ENCODE measurements at places on chromosomes 1 and 21. TPM values are rescaled to one million over a fixed set of nuclear protein-coding genes. Genes with fewer than 3 reads are reported as not detected.

GRCh38 chr1:248892590-248892989 is 13.4 kb upstream of the PGBD2 start:
- H3K27ac ChIP-seq, result no peak overlapping the region
- no peaks in the 10 kb centered on the region for H3K36me3 ChIP-seq
- peaks cover 1% of the 10 kb centered on the region for H3K4me1 ChIP-seq
- no peak overlapping the region for H3K4me3 ChIP-seq
- no peak for DNase-seq

GRCh38 chr1:161114556-161114955 is 3.3 kb downstream of the PFDN2 start:
- no peak overlapping the region for H3K4me3 ChIP-seq
- H3K4me1 ChIP-seq, result peaks cover 19% of the 10 kb centered on the region
- no peaks in the 10 kb centered on the region for H3K27me3 ChIP-seq
- no peak for DNase-seq

DNA sequence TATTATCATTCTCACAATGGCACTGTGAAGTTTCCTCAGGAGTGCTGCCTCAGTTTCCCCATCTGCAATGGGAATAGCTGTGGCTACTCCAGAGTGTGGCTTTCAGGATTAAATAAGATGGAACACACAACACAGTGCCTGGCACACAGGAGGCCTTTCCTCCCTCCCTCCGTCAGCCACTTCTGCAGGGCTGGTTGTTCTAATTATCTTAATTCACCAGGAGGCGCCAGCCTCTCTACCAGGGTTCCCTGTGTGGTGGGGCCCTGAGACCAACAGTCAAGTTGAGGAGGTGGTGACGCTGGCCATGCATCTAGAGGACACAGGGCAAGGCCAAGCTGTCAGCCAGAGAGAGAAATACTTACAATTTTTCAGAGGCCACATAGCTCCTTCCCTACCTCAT is 6.3 kb upstream of the FOXO6 start:
- H3K27me3 ChIP-seq, result no peaks in the 10 kb centered on the region
- H3K36me3 ChIP-seq, result no peaks in the 10 kb centered on the region
- no peaks in the 10 kb centered on the region for H3K4me1 ChIP-seq
- H3K4me3 ChIP-seq, result no peak overlapping the region
- H3K27ac ChIP-seq, result no peak overlapping the region
- no peak for DNase-seq

- no peak overlapping the region for H3K27ac ChIP-seq
- no peaks in the 10 kb centered on the region for H3K27me3 ChIP-seq
- no peak for DNase-seq
These were observed 379.9 kb downstream of the PTBP2 start for GRCh38 chr1:97101509-97101908.

Gene SMCP
- not detected for polyA plus RNA-seq

Gene KNCN
- not detected for polyA plus RNA-seq

DNA sequence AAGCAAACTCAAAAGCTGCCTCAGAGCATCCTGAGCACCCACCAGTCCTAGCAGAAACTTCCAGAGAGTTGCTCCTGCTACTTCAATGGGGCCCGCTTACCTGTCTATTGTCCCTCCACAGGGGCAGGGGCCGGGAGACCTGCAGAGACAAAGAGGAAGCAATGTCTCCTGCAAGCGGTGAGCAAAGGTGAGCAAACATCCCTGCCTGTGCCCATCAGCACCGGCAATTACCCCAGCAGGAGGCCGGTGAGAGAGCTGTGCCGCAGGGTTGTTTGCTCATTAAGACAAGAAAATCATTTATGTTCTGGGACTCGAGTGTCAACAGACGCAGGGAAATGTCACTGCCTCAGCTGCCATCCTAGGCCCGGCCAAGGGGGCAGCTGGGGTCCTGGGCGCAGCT is 53.8 kb upstream of the TARDBP start:
- H3K36me3 ChIP-seq, result no peaks in the 10 kb centered on the region
- H3K27me3 ChIP-seq, result no peaks in the 10 kb centered on the region
- no peak overlapping the region for H3K4me3 ChIP-seq
- DNase-seq, result no peak
- peaks cover 2% of the 10 kb centered on the region for H3K4me1 ChIP-seq

- DNase-seq, result no peak
- no peak overlapping the region for H3K4me3 ChIP-seq
- no peaks in the 10 kb centered on the region for H3K4me1 ChIP-seq
- H3K36me3 ChIP-seq, result no peaks in the 10 kb centered on the region
- H3K27me3 ChIP-seq, result no peaks in the 10 kb centered on the region
These were observed 17.2 kb upstream of the C2CD2 start for GRCh38 chr21:41970751-41971653.

DNA sequence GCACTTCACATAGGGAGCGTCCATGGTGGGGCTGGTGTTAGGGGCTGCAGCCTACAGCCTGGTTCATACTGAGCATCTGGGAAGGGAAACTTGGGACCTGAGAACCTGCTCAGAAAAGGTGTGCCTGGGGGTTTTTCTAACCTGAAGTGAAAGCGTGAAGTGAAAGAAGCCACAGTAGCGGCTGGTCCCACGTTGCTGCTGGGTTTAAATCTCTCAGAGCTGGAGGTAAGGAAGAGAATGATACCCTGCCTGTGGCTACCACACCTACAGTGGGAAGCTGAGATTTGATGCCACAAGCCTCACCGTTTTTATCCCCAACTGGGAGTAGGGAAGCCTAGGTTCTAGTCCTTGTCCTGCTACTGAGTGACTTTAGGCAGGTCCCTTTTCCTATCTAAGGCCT is 21.0 kb upstream of the FUCA1 start:
- no peaks in the 10 kb centered on the region for H3K36me3 ChIP-seq
- H3K27me3 ChIP-seq, result no peaks in the 10 kb centered on the region
- no peak overlapping the region for H3K27ac ChIP-seq

Gene ZNF593OS
- 0.54 TPM for polyA plus RNA-seq

DNA sequence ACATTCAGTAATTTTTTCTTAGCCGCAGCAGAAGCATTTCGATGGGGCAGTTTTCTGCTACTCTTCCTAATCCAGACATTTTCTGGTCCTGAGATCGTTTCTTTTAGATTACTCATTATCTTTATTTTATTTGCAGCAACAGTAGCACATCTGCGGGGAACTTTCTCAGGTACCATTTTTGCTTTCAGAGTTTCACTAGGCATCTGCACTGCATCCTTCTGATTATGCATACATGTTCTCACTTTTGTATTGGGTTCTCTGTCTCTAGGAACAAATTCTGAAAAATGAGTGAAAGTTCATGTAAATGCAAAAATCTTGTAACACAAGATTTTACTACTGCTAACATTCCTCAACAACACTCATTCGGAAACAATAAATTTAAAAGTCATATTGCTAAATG is 3.9 kb upstream of the PSMG1 start:
- no peaks in the 10 kb centered on the region for H3K36me3 ChIP-seq
- no peak overlapping the region for H3K4me3 ChIP-seq
- H3K27ac ChIP-seq, result no peak overlapping the region
- H3K4me1 ChIP-seq, result peaks cover under 1% of the 10 kb centered on the region
- no peak for DNase-seq
- no peaks in the 10 kb centered on the region for H3K27me3 ChIP-seq

- H3K4me1 ChIP-seq, result no peaks in the 10 kb centered on the region
- no peak overlapping the region for H3K4me3 ChIP-seq
- no peaks in the 10 kb centered on the region for H3K36me3 ChIP-seq
These were observed 55.1 kb downstream of the RPL5 start for GRCh38 chr1:92886886-92887419.

Gene PRRX1
- polyA plus RNA-seq, result 31.2 TPM

DNA sequence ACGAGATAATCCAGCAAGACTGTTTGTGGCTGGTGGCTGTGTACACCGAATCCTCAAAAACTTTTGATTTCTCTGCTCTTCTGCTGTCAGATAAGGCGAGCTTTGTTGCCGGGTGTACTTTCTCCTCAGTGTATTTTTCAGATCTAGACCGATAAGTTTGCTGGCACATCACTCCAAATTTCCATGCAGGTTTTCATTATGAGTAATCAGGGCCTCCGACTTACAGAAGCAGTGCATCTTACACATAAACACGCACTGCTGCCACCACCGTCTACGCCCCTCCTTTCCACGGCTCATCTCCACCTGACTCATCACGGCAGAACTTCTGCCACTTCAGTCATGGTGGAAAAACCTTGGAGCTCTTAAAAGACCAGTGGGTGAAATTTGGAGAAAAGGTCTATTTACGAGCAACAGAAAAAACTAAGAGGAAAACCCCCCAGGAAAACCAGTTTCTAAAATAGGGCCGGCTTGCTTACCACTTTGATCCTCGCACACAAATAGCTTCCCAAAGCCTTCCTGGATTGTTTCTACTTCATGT is 7.7 kb downstream of the ZBTB21 start:
- H3K36me3 ChIP-seq, result no peaks in the 10 kb centered on the region
- no peak overlapping the region for H3K4me3 ChIP-seq
- no peak overlapping the region for H3K27ac ChIP-seq

GRCh38 chr1:114154146-114154962 is 685 bp upstream of the SYT6 start:
- no peak overlapping the region for H3K4me3 ChIP-seq
- no peak overlapping the region for H3K27ac ChIP-seq
- peaks cover 13% of the 10 kb centered on the region for H3K27me3 ChIP-seq

- no peaks in the 10 kb centered on the region for H3K36me3 ChIP-seq
- no peak overlapping the region for H3K4me3 ChIP-seq
- no peak for DNase-seq
- H3K4me1 ChIP-seq, result no peaks in the 10 kb centered on the region
These were observed 307.0 kb downstream of the NFIA start for GRCh38 chr1:61389194-61389925.

DNA sequence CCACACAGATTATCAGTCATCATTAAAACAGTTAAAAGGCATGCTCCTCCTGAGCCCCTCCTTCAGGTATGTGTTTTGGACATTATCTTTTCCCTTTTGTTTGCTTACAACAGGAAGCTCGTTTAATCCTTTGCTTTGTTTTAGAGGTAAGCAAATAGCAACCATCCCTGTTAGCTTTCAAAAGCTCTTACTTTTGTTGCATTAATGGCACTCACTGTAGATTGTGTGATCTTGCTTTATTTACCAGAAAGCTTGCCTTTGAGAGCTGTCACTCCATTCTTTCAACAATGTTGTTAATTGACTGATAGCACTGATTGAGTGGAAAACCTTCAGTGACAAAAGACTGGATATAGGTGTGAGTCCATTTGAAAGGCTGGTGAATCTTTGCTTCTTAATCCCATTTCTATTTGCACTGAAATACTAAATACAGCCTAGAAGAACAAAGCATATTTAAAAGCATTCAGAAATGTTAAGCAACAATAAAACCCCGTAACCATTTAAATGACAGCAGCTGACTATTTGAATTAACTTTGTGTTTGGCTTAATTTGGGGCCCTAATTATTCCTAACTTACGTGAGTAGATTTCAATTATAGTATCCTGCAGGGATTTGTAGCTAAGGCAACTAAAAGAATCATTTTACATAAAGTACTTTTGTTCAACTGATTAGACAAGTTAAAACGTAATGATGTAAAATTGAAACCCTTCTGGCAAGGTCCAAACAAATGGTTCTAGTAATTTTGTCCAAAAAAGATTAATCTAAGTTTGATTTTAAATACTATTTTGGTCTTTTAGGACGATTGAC is 48.3 kb downstream of the ADGRL2 start:
- no peak overlapping the region for H3K27ac ChIP-seq
- H3K4me1 ChIP-seq, result peaks cover 3% of the 10 kb centered on the region
- DNase-seq, result no peak
- H3K36me3 ChIP-seq, result no peaks in the 10 kb centered on the region
- H3K27me3 ChIP-seq, result no peaks in the 10 kb centered on the region
- no peak overlapping the region for H3K4me3 ChIP-seq

DNA sequence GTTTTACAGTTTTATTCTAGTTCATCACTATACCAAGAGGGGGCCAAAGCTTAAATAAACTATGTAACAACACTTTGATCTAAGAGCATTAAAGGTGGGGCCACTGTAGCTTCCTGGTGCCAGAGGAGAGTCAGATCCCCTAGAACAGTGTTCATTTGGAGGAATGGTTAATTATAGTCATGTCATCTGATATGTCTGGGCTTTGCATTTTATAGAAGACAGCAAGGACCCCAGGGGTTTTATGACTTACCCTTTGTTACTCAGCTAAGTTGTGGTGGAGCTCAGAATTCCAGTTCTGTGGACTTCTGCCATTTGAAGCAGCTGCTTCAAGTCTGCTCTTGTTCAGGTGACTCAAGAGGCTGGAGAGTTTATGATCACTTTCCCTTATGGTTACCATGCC is 16.7 kb downstream of the KDM4A start:
- no peak overlapping the region for H3K4me3 ChIP-seq
- H3K36me3 ChIP-seq, result peaks cover 6% of the 10 kb centered on the region
- H3K27ac ChIP-seq, result no peak overlapping the region
- no peaks in the 10 kb centered on the region for H3K27me3 ChIP-seq
- no peaks in the 10 kb centered on the region for H3K4me1 ChIP-seq

DNA sequence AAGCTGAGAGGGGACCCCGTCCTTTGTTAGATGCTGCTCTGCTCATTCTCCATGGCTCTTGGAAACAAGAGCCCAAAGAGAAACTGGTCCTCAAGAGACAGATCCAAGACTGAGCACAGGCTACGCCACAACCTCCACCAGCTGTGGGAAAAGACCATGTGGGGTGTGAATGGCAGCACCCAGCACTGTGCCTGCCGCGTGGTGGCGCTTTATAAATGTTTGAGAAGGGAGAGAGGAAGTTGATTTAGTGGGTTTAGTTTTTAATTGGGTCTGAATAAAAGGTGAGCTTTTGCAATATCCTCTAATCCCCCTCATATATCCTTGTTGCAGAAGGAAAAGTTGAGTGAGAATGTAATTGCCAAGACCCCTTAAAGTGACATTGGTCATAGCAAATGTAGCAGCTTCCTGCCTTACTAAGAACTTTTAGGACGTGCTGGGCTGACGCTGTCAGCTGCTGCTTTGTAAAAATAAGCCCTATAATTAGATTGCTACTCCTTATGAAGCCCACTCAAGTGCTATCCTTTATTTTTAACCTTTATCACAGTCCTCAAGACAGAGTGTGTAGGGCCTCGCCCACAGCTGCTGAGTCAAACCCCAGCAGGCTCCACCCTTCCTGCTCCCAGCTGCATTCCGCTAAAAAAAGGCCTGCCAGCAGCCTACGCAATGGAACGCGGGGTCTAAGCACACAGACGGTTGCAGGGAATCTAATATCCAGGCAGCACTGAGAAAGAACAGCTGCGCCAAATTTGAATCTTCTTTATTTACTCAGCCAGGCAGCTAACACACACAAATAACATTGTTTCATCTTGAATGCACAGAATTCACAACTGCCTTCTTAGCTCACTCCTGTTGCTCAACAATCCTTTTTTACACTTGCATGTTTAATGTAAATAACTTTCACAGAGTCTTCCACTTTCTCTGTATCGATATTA is 47.4 kb upstream of the PRDX6 start:
- H3K4me1 ChIP-seq, result no peaks in the 10 kb centered on the region
- no peaks in the 10 kb centered on the region for H3K36me3 ChIP-seq
- H3K4me3 ChIP-seq, result no peak overlapping the region
- no peaks in the 10 kb centered on the region for H3K27me3 ChIP-seq

DNA sequence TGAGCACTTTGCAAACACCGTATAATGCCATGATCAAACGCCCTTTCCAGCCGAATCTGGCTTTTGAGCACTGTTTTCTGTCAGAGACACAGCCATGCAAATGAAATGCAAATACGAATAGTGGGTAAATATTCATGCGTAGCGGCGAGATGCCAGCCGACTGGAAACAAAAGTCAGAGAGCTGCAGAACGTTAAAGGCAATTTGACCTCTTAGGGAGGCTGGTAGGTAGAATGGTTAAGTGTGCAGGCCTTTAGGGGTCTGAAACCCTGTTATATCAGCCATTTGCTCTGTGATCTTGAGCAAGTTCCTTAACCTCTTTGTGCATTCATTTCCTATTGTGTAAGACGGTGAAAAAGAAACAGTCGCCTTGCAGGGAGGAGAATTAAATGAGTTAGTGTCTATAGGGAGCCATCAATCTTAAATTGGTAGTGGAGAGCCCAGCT is 6.5 kb upstream of the SDHB start:
- no peaks in the 10 kb centered on the region for H3K36me3 ChIP-seq
- no peak overlapping the region for H3K27ac ChIP-seq
- H3K27me3 ChIP-seq, result no peaks in the 10 kb centered on the region
- H3K4me1 ChIP-seq, result no peaks in the 10 kb centered on the region
- no peak overlapping the region for H3K4me3 ChIP-seq
- no peak for DNase-seq

Gene SMG5
- 31.1 TPM for polyA plus RNA-seq

All from ovary (tissue), 10 donors.